ENCODE measurements at places on chromosomes 13 and 19. TPM values are rescaled to one million over a fixed set of nuclear protein-coding genes. Genes with fewer than 3 reads are reported as not detected.
A peak's percentile ranks its signal among the peaks of the same experiment; 100 is the strongest.

- no peaks in the 10 kb centered on the region for H3K4me1 ChIP-seq
- H3K4me3 ChIP-seq, result no peak overlapping the region
- H3K27me3 ChIP-seq, result no peaks in the 10 kb centered on the region
- H3K27ac ChIP-seq, result no peak overlapping the region
- no peak for DNase-seq
These were observed 136.7 kb upstream of the SLITRK6 start for GRCh38 chr13:85935868-85936467.

DNA sequence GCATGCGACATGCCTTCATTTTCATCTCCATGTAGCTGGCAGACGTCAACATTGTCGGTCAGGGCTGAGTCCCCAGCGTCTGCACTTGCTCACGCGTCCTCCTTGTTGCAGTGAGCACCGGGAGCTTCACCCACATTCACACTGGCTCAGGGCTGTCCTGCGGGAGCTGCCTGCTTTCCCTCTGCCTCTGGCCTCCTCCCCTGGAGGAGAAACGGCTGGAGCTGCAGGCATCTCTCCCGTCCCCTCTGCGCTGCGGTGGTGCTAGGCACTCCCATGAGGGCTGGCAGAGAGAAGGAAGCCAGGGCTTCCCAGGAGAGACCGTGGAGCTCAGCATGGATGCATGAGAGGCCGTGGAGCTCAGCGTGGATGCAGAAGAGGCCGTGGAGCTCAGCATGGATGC lies 18.4 kb upstream of the TMEM255B start:
- H3K36me3 ChIP-seq, result no peaks in the 10 kb centered on the region
- DNase-seq, result no peak
- peaks cover 20% of the 10 kb centered on the region for H3K4me1 ChIP-seq
- H3K27me3 ChIP-seq, result peaks cover 19% of the 10 kb centered on the region
- no peak overlapping the region for H3K27ac ChIP-seq

GRCh38 chr13:89455741-89456140 lies 1784.6 kb downstream of the SLITRK5 start:
- no peak for DNase-seq
- no peaks in the 10 kb centered on the region for H3K4me1 ChIP-seq
- no peak overlapping the region for H3K27ac ChIP-seq
- no peaks in the 10 kb centered on the region for H3K27me3 ChIP-seq

Gene HSPB6
- total RNA-seq, result 0.53 TPM

DNA sequence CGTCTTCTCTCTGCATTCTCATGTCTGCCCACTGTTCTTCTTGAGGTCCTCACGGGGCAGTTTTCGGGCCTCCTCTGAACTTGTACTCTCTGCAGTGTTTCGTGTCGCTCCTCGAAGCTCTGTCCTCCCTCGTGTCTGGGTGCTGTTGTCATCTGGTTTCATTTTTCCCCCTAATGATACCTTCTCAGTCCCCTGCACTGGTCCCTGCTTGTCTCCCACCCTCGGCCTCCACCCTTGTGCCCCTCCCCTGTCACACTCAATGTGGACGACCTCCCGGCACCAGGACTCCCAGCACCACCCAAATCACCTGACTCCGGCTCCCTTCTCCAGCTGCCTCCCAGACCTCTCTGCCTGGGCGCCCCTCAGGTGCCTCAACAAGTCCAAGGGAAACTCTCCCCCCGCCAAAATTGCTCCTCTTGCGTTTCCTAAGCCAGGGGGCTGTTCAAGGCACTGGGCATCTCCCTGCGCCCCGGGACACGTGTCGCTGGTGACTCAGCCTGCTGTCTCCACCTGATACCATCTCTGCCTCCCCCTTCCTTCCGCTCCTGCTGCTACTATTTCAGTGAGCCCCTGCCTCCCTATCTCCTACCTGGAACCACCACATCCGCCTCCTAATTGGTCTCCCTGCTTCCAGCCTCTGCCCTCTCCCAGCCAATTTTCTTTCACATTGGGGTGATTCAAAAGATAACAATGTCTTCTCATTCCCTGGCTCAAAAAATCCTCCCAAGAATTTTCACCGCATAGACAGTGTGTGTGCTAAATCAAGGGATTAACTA lies 49.5 kb downstream of the RFX2 start:
- H3K4me1 ChIP-seq, result peaks cover 52% of the 10 kb centered on the region
- peaks cover 5% of the 10 kb centered on the region for H3K27me3 ChIP-seq
- H3K36me3 ChIP-seq, result no peaks in the 10 kb centered on the region
- H3K4me3 ChIP-seq, result peak overlapping the region; percentile 37
- peak overlapping the region; percentile 56 for H3K27ac ChIP-seq

DNA sequence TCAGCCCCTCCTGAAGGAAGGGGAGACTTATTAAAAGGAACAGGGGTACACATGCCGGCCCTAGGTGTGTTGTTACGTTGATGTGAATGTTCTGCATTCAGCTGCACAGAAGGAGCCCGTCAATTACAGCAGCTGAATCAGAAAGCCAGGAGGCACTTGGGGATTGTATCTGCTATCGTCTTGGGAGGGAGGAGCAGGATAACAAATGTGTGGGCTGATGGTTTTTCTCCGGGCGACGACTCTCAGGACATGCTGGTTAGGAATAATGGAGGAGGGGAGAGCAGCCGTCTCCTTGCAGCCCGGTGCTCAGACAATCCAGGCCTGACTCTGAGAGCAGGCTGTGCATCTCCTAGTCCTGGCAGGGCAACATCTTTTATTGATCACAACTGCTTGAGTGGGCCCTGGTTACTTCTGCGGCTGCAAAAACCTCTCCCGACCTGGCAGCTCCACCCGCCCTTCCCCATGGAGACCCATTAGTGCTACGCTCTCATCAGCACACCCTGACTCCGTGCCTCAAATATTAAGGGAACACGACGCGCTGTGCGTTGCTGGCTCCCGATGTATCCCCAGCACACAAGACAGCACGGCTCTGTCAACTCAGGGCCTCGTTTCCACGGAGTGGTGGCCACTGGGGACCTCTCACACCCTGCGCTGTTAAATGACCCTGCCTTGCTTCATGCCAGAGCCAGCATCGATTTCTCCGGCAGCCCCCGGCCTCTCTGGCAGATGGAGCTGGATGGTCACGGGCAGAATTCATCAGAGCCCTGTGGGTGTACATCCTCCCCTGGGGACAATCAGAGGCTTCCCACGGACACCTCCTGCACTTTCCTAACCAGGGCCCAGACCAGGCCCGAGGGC lies 25.3 kb downstream of the PEPD start:
- H3K4me3 ChIP-seq, result no peak overlapping the region
- DNase-seq, result no peak
- H3K27me3 ChIP-seq, result no peaks in the 10 kb centered on the region
- H3K27ac ChIP-seq, result no peak overlapping the region

DNA sequence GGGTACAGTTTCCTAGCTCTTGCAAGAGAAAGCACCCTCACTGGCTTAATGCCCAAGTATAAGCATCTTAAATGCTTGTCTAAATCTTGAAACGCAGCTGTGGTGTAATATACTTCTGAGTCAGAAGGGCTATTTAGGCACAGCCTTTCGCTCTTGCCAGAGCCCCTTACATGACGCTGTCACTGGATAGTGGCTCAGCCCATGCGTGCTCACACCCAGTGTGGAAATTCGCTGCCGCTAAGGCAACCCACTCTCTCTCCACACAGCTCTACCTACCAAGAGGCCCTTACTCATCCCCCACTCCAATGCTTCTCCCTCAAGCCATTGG lies 24.0 kb downstream of the UQCRFS1 start:
- no peak overlapping the region for H3K4me3 ChIP-seq
- H3K4me1 ChIP-seq, result peaks cover 6% of the 10 kb centered on the region
- no peak overlapping the region for H3K27ac ChIP-seq
- DNase-seq, result no peak

- H3K27ac ChIP-seq, result no peak overlapping the region
- no peak overlapping the region for H3K4me3 ChIP-seq
- H3K27me3 ChIP-seq, result no peaks in the 10 kb centered on the region
- no peaks in the 10 kb centered on the region for H3K36me3 ChIP-seq
These were observed 10.6 kb downstream of the REXO1 start for GRCh38 chr19:1837625-1838105.

GRCh38 chr13:97134364-97135095 lies 87.6 kb upstream of the MBNL2 start:
- no peak overlapping the region for H3K4me3 ChIP-seq
- no peak for DNase-seq
- H3K4me1 ChIP-seq, result no peaks in the 10 kb centered on the region
- H3K27me3 ChIP-seq, result peaks cover 2% of the 10 kb centered on the region
- no peak overlapping the region for H3K27ac ChIP-seq

GRCh38 chr19:34236035-34236987 lies 18.0 kb upstream of the GARRE1 start:
- DNase-seq, result no peak
- H3K27me3 ChIP-seq, result no peaks in the 10 kb centered on the region
- H3K36me3 ChIP-seq, result peaks cover 5% of the 10 kb centered on the region

DNA sequence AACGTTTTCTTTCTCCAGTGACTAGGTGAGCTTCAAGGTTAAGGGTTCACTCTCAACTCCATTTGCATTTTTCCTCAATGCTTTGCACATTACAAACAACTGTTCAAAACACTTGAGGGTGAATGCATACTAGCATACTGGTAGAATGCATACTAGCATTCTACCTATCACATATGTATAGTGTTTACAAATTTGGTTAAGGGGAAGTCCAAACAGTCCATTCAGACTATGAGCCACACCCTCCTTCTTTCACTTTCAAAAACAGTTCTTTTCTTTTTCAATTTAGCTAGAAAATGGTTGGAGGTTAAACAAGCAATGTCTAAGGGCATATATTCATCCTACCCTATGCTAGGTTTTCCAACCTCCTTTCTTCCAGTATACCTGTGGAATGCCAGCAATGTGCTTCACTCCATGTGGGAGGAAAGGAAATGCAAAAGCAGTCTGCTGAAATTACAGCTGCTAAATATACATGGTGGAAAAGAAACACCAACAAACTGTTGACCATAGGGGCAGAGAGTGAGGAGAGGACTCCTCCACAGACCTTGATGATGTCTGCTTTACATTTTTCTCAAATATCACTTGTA lies 102.6 kb downstream of the DOCK9 start:
- no peak overlapping the region for H3K4me3 ChIP-seq
- H3K36me3 ChIP-seq, result peaks cover 66% of the 10 kb centered on the region
- no peaks in the 10 kb centered on the region for H3K27me3 ChIP-seq
- H3K27ac ChIP-seq, result peak overlapping the region; percentile 49

- H3K27me3 ChIP-seq, result no peaks in the 10 kb centered on the region
- H3K4me3 ChIP-seq, result no peak overlapping the region
- H3K4me1 ChIP-seq, result no peaks in the 10 kb centered on the region
- H3K27ac ChIP-seq, result no peak overlapping the region
- H3K36me3 ChIP-seq, result no peaks in the 10 kb centered on the region
These were observed 23.0 kb downstream of the EFNA2 start for GRCh38 chr19:1308718-1309117.

Gene URAD
- total RNA-seq, result not detected

DNA sequence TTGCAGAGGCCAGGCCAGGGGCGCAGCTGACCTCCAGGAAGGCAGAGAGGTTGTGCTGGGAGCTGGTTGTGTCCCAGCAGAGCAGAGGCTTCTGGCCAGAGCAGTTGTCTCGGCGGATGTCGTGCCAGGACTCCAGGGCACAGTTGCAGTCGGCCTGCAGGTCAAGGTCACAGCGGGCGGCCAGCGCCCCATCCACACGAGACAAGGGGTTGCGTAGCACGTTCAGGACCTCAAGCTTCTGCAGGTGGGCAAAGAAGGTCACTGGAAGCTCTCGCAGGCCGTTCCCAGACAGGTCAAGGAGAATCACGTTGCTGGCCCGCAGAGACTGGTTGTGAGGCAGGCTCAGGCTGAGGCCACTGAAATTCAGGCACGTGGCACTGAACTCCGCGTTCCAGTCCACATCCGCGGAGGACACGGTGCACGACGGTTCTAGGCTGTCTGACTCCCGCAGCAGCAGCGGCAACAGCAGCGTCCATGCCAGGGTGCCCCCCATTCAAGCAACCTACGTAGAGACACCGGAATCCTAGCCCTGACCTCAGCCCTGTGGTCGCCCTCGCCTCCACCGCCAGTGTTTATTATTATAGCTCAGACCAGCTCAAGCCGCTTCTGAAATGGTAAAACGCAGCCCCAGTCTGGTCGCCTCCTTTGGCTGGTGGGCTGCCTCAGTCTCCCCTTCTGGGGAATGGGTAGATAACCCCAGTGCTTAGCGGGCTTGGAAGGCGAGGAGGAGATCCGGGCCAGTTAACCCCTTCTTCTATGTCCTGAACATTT lies 766 bp downstream of the LRRC25 start:
- no peak for DNase-seq
- H3K36me3 ChIP-seq, result peaks cover 1% of the 10 kb centered on the region
- H3K4me1 ChIP-seq, result peaks cover 2% of the 10 kb centered on the region
- no peak overlapping the region for H3K4me3 ChIP-seq
- no peak overlapping the region for H3K27ac ChIP-seq
- H3K27me3 ChIP-seq, result peaks cover 9% of the 10 kb centered on the region

Gene TRAPPC6A
- 18.3 TPM for total RNA-seq

Gene SULT2A1
- not detected for total RNA-seq

Gene PSG4
- total RNA-seq, result not detected

Gene LGALS14
- 0.80 TPM for total RNA-seq

Gene SMIM44
- total RNA-seq, result not detected

GRCh38 chr13:107866032-107866940 lies 349.1 kb downstream of the LIG4 start:
- peaks cover 2% of the 10 kb centered on the region for H3K36me3 ChIP-seq
- H3K4me1 ChIP-seq, result peaks cover 8% of the 10 kb centered on the region
- no peak overlapping the region for H3K27ac ChIP-seq
- H3K27me3 ChIP-seq, result peaks cover 43% of the 10 kb centered on the region

GRCh38 chr13:74200081-74200480 lies 65.9 kb upstream of the KLF12 start:
- H3K4me1 ChIP-seq, result no peaks in the 10 kb centered on the region
- H3K27me3 ChIP-seq, result no peaks in the 10 kb centered on the region
- H3K36me3 ChIP-seq, result no peaks in the 10 kb centered on the region

GRCh38 chr13:27534108-27534980 lies 84.0 kb upstream of the MTIF3 start:
- H3K27ac ChIP-seq, result no peak overlapping the region
- DNase-seq, result no peak
- H3K27me3 ChIP-seq, result peaks cover 6% of the 10 kb centered on the region
- no peaks in the 10 kb centered on the region for H3K36me3 ChIP-seq

- DNase-seq, result no peak
- H3K4me1 ChIP-seq, result no peaks in the 10 kb centered on the region
- H3K36me3 ChIP-seq, result no peaks in the 10 kb centered on the region
- no peak overlapping the region for H3K4me3 ChIP-seq
- no peak overlapping the region for H3K27ac ChIP-seq
These were observed 171.5 kb downstream of the DLEU7 start for GRCh38 chr13:50672025-50672424.

Gene ZNF559
- total RNA-seq, result 11.7 TPM

Gene DENND1C
- total RNA-seq, result 56.3 TPM
